ENCODE measurements at places on chromosomes 12 and 14. TPM values are rescaled to one million over a fixed set of nuclear protein-coding genes. Genes with fewer than 3 reads are reported as not detected.

Gene VDR
- polyA plus RNA-seq = not detected

Gene FAIM2
- polyA plus RNA-seq = 4.0 TPM

Gene CFAP251
- polyA plus RNA-seq = 4.0 TPM

Gene GALNT8
- polyA plus RNA-seq = 25.9 TPM

Gene OR4N2
- not detected for polyA plus RNA-seq

Gene WNT1
- not detected for polyA plus RNA-seq

Gene CARMIL3
- 49.3 TPM for polyA plus RNA-seq

Gene PROX2
- polyA plus RNA-seq = not detected

Gene WIF1
- 0.77 TPM for polyA plus RNA-seq

Gene IL26
- polyA plus RNA-seq = not detected

Gene LRCOL1
- polyA plus RNA-seq = not detected

Gene KRAS
- polyA plus RNA-seq = 34.7 TPM

Gene SPIC
- not detected for polyA plus RNA-seq

Gene MMAB
- 52.6 TPM for polyA plus RNA-seq

Gene LDHB
- polyA plus RNA-seq = 907 TPM

Gene MYH6
- not detected for polyA plus RNA-seq

Gene LBHD2
- not detected for polyA plus RNA-seq

Measured in neural cell (in vitro differentiated cells).